ENCODE measurements at places on chromosomes 11 and 22. TPM values are rescaled to one million over a fixed set of nuclear protein-coding genes. Genes with fewer than 3 reads are reported as not detected.

PRG3 gene
- not detected for total RNA-seq

ABCG4 gene
- 0.14 TPM for total RNA-seq

TRIM29 gene
- not detected for total RNA-seq

PKDREJ gene
- total RNA-seq = not detected

PKP3 gene
- 176 TPM for total RNA-seq

CHRM4 gene
- total RNA-seq = 0.82 TPM

CCDC87 gene
- not detected for total RNA-seq

SHANK3 gene
- 2.7 TPM for total RNA-seq

TTLL1 gene
- total RNA-seq = 3.7 TPM

CHEK1 gene
- 5.2 TPM for total RNA-seq

TMPRSS13 gene
- total RNA-seq = 0.79 TPM

NLRP6 gene
- not detected for total RNA-seq

GRIK4 gene
- total RNA-seq = not detected

HTR3B gene
- total RNA-seq = not detected

OR5B21 gene
- total RNA-seq = not detected

GDPD4 gene
- total RNA-seq = not detected

DNA sequence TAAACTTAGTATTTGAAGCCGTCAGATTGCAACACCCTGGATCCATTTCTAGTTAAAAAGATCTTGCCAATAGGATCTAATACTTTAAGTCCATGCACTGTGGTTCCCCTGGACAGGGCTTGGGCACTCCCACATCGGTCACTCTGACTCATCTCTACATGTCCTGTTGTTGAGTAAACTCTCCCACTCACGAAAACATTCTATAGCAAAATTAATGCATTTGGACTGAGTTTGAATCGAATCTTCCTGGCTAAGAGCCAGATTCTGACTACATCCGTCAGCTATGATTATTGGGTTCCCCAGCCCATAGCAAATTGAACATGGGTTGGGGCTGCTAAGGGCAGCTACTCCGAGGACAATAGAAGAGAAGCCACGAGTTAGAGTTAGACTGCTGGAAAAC lies 182.1 kb upstream of the SORL1-AS1 start:
- DNase-seq = no peak

DNA sequence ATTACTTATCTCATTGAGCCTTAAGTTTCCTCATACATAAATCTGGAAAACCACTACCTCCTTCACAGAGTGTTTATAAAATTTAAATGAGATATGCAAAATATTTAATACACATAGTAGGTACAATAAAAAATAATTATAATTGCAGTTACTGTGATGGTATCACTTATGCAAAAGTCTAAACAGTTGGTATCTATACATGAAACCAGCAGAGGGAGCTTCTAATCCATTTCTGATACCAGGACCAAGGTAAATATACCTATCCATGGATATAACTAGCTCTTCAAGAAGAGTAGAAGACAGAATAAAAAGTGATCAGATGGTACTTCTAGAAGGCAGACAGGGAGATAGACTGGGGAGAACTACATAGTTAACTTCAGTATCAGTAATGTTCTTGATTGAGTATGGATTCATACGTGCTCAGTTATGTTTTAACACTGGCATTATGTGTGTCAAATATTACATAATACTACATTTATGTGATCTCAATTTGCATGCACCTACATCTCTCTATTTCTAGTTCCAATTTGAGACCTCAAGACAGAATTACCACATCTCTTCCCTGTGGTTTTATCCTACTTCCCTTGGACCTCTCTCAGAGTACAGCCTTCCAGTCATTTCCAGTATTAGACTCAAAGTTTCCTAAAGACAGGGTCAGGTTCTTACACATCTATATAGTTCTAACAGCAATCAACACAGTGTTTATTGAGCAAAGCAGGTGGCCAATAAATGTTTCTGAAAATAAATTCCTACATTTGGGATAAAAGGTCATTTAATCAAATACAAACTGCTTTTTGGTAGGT lies 13.7 kb upstream of the TSG101 start:
- no peak for DNase-seq

GRCh38 chr11:47035108-47035507 lies 98.5 kb downstream of the CSTPP1 start:
- no peak for DNase-seq

DNA sequence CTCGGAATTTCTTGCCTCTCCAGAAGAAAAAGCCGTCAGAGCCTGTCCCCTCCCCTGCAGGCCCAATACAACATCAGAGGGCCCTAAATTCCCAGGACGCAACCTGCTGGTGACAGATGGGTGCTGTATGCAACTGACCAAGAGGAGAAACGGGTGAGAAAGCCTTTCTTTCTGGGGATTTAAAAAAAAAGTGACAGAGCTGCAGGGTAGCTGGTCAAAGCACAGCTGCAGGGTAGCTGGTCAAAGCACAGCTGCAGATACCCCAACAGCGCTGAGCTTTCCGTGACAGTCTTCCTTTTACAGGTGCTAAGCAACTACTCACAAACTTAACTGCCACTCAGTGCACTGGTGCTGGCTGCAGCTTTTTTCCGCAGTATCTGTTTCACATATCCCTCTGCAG lies 17.8 kb downstream of the AP1B1 start:
- no peak for DNase-seq

GRCh38 chr11:115630214-115630613 lies 126.0 kb upstream of the CADM1 start:
- no peak for DNase-seq

GRCh38 chr11:69427337-69427736 lies 54.1 kb upstream of the LINC01488 start:
- DNase-seq = no peak

GRCh38 chr11:35179466-35180135 lies 40.6 kb downstream of the CD44 start:
- no peak for DNase-seq

DNA sequence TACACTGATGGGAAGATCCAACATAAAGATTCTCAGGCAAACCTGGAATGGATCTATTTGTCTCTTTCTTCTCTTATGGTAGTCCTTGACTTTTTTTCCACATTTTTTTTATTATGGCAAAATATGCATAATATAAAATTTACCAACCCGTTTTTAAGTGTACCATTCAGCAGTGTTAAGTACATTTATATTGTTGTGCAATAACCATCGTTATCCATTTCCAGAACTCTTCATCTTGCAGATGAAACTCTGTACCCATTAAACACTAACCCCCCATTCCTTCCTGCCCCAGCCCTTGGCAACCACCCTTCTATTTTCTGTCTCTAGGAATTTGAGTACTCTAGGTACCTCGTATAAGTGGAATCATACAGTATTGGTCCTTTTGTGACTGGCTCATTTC lies 99.7 kb downstream of the DSCAML1 start:
- no peak for DNase-seq

DNA sequence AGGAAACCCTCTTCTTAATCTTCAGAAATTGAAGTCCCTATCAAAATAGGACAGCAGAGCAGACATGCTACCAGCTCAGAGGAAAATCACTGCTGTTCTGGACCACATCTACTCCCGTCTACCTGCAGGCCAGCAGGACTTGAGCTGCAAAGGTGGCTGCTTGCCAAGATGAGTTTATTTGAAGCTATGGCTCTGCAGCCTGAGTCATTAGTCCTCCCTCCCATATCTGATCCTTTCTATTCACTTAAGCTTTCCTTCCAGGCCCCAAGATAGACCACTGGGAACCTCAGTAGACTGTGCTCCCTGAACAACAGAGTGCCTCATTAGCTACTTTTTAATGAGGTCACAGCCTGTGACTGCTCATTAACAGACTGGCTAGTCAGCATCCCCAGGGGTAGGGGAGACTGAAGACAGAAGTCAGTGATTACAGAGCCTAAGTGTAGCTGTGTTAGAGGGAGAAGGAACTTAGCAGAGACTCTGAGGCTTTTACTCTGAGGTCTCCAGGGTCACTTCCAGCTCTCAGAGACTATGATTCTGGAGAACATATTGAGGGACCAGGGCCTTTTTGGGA lies 6.8 kb upstream of the OR10A2 start:
- DNase-seq = no peak

- DNase-seq = no peak
These were observed 9.7 kb upstream of the PIWIL4 start for GRCh38 chr11:94557421-94557820.

GRCh38 chr11:75376175-75376574 lies 23.1 kb upstream of the RPS3 start:
- no peak for DNase-seq

- peak; percentile 70 for DNase-seq
These were observed at the start of gene MOB2 for GRCh38 chr11:1486054-1486825. MOB2 (minus strand) TSS chr11:1486779; CDS start chr11:1486556, 223 bp downstream.

- no peak for DNase-seq
These were observed 2.4 kb upstream of the MFNG start for GRCh38 chr22:37488337-37489135.

DNA sequence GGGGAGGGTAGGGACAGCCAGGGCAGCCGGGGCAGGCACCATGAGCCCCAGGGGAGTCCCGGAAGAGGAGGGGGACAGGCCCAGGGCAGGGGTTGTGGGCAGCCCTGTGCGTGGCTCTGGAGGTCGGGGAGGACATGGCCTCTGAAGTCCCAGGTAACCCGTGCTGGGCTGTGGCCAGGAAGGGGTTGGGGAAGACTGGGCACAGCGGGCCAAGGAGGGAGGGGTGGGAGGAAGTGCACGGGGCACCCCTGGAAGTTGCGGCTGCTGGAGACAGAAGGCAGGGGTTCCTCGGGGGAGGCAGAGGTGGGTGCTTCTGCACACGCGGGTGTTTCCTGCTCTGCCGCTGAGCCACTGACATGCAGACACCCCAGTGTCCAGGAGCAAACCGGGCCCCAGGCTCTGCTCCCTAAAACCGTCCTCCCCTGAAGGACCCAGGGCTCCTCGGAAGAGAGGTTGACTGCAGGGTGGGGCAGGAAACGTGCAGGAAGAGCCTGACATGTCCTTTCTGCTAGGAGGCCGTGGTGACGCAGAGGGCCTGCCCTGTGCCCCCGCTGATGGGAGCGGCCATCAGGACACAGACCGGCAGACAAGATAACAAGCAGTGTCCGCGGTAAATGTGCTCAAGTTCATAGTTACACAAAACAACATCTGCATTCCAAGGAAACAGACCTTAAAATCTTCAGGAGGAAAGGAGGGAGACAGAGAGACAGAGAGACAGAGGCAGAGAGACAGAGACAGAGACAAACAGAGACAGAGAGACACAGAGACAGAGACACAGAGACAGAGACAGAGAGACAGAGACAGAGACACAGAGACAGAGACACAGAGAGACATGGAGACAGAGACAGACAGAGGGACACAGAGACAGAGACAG lies 5.7 kb downstream of the TNNI2 start:
- DNase-seq = peak; percentile 67

- no peak for DNase-seq
These were observed 3.9 kb upstream of the RAB38 start for GRCh38 chr11:88179141-88179540.

GRCh38 chr22:29031227-29032011 lies 30.2 kb downstream of the C22orf31 start:
- peak; percentile 40 for DNase-seq

DNA sequence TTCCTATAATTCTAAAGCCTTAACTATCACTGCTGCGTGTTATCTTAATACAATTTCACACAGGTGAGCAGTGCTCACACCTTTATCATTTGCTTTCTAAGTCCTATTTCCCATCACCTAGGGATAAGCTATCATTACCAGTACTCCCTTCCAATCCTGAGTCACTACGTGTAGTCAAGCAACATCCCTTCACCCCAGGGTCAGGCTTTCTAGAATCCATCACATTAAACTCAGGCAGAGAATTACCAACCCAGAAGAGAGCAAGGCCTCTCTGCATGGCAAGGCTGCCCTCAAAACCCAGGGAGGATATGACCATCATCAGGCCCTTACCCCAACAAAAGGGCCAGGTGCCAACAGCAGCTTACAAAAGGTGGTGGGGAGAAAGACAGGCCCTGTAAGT lies 9.8 kb downstream of the PACSIN2 start:
- DNase-seq = no peak

DNA sequence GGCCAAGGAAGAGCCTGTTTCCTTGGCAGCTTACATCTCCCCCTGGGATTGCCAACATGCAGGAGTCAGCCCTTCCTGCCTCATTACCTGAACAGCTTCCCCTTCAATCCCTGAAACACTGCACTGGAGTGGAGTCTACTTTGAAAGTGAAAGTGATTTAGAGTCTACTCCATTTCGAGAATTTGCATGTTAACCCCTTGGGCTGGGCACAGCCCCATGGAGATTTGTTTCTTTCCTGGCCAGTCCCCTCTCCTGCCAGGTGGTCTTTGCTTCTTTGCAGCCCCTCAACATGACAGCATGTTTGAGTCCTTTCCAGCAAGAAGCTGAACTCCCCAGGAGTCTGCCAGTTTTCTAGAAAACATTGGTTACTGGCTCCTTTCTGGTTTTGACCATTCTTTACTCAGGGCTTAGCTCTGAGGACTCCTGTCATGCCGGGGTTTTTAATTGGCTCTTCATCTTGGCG lies 59.9 kb downstream of the TRAF6 start:
- no peak for DNase-seq

- DNase-seq = no peak
These were observed 113.6 kb upstream of the NNMT start for GRCh38 chr11:114182471-114183043.

GRCh38 chr11:1126491-1126926 lies 31.2 kb upstream of the MUC5AC start:
- peak; percentile 6 for DNase-seq

GRCh38 chr11:102788334-102788995 lies 8.0 kb upstream of the MMP10 start:
- DNase-seq = no peak

DNA sequence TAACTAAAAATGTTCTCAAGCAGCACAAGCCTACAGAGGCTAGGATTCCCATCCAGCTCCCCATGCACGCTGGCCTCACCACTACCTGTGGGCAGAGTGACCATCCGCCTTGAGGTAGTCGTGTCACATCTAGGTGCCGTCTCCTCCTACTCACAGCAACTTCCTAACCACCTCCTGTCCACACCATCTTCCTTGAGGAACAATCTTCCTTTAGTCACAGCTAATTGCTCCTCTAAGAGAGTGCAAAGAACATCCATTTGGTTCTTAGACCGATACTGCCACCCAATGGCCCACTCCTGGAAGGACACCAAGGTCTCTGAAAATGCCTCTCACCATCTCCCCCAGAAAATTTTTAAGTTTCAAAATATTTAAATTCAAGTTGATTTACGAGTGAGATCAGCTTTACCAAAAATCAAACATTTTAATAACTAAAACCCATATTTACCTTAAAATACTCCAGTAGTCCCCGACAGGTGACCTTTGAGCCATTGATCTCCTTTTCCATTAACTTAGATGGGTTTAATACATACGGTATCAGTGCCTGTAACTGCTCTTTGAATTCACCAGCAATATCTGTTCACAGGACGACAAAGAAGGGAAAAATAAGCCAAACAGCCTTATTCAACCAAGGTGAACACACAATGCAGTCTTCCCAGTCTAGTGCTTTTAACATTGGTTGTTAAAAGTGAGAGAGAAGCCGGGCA lies 21.7 kb upstream of the PLAAT3 start:
- peak; percentile 64 for DNase-seq

GRCh38 chr22:25120761-25121212 lies 78.9 kb upstream of the CRYBB3 start:
- DNase-seq = peak; percentile 46

DNA sequence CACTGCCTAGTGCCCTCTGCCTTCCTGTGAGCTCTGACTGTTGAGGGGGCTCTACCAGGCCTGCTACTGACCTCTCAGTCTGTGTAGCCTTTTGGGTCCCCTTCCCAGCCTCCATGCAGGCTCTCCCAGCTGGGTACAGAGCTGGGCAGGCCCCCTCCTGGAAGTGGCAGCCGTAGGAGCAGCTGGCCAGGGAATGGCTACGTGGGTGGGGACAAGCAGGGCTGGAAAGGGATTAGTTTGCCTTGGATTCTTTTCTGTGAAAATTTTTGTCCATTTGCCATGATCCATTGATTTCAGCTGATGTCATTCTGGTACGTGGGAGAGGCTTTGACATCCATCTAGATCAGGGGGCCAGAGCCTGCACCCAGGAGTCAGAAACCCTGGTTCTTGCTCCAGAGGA lies 23.9 kb upstream of the NECTIN1 start:
- no peak for DNase-seq

Data from transverse colon (tissue), 4 donors.